ENCODE measurements at places on chromosomes 6 and 20. TPM values are rescaled to one million over a fixed set of nuclear protein-coding genes. Genes with fewer than 3 reads are reported as not detected.
A peak's percentile ranks its signal among the peaks of the same experiment; 100 is the strongest.

The LY6G6C gene
- total RNA-seq = not detected

The PLCB1 gene
- 14.4 TPM for total RNA-seq

The PNPLA1 gene
- total RNA-seq = not detected

The STMND1 gene
- total RNA-seq = not detected

The OXT gene
- total RNA-seq = not detected

The OR2B3 gene
- not detected for total RNA-seq

DNA sequence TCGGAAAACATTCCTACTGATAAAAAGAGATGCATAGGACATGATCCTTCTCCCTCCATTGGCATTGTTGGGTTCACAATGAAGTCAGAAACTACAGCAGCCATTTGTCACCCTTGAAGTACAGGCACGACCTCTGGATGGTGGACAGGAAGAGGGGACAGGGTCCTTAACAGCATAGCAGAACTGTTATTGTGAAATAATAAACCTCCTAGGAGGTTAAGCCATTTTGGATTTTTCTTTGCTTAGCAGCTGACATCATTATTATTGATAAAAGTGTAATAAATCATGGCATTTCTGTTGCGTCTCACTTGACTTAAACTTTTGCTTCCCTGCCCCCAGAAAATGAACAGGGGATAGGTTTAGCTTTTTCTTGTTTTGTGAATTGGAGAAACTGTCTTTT, 134.3 kb upstream of the SASH1 start:
- DNase-seq = no peak
- H3K4me3 ChIP-seq = no peak overlapping the region
- H3K27ac ChIP-seq = no peak overlapping the region
- H3K4me1 ChIP-seq = no peaks in the 10 kb centered on the region
- H3K36me3 ChIP-seq = no peaks in the 10 kb centered on the region
- no peaks in the 10 kb centered on the region for H3K27me3 ChIP-seq

DNA sequence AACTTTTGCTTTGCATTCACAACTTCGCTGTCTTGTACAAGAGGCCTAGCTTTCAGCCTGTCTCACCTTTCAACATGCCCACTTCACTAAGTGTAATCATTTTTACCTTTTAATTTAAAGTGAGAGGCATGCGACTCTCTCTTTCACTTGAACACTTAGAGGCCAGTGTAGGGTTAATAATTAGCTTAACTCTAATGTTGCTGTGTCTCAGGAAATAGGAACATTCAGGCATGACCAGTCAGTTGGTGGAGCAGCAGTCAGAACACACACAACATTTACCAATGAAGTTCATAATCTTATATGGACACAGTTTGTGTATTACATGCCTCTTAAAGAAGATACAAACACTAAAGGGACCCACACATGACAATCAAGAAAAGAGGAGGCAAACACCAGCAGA, 47.6 kb downstream of the HTR1B start:
- no peaks in the 10 kb centered on the region for H3K36me3 ChIP-seq
- H3K4me1 ChIP-seq = no peaks in the 10 kb centered on the region
- no peak overlapping the region for H3K27ac ChIP-seq
- H3K27me3 ChIP-seq = no peaks in the 10 kb centered on the region

GRCh38 chr6:69884231-69884630, 17.9 kb downstream of the COL19A1 start:
- DNase-seq = no peak
- H3K27ac ChIP-seq = no peak overlapping the region
- H3K27me3 ChIP-seq = peaks cover 5% of the 10 kb centered on the region

DNA sequence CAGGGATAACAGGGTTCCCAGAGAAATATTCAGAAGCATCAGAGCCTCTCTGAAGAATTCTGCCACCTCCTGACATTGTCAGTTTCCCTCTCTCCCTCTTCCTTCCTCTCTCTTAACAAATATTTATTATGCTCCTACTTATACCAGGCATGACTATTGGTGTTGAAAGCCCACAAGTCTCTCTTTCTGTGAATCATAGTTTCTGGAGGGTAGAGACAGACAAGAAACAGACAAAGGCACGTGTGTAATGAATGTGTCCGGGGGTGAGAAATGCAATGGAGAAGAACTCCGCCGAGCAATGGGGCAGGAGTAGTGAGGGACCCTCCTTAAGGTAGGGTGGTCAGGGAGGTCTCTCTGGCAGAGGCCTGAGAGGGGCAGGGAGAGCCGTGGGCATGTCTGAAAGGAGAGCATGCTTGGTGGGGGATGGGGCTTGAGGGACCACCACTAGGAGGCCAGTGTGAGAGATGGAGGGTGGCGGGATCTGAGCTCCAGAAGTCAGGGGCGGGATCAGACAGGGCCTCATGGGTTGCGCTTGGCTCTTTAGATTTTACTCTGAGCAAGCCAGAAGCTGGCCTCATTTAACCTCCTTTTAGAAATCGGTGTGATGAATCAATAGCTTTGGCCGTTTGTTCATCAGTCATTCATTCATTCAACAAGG, 57.3 kb downstream of the EYA2 start:
- peak; percentile 76 for DNase-seq
- H3K4me3 ChIP-seq = no peak overlapping the region
- no peaks in the 10 kb centered on the region for H3K36me3 ChIP-seq
- H3K27ac ChIP-seq = peak overlapping the region; percentile 56

GRCh38 chr20:13199279-13199678, 21.8 kb upstream of the ISM1 start:
- no peak overlapping the region for H3K4me3 ChIP-seq
- DNase-seq = no peak
- no peak overlapping the region for H3K27ac ChIP-seq
- H3K4me1 ChIP-seq = no peaks in the 10 kb centered on the region

- no peak overlapping the region for H3K27ac ChIP-seq
- H3K4me3 ChIP-seq = no peak overlapping the region
- H3K4me1 ChIP-seq = no peaks in the 10 kb centered on the region
- H3K36me3 ChIP-seq = no peaks in the 10 kb centered on the region
Measured at GRCh38 chr20:46324960-46325703, 16.8 kb upstream of the CDH22 start.

- H3K36me3 ChIP-seq = no peaks in the 10 kb centered on the region
- no peak for DNase-seq
- H3K4me1 ChIP-seq = peaks cover 8% of the 10 kb centered on the region
- no peak overlapping the region for H3K27ac ChIP-seq
- no peak overlapping the region for H3K4me3 ChIP-seq
Measured at GRCh38 chr20:14385176-14385740, 47.8 kb upstream of the FLRT3 start.

GRCh38 chr6:157410045-157410444, 29.1 kb downstream of the ZDHHC14 start:
- H3K36me3 ChIP-seq = no peaks in the 10 kb centered on the region
- no peak for DNase-seq
- no peak overlapping the region for H3K4me3 ChIP-seq

GRCh38 chr20:39311851-39312506, 349.8 kb downstream of the DHX35 start:
- no peaks in the 10 kb centered on the region for H3K27me3 ChIP-seq
- no peak for DNase-seq
- H3K4me1 ChIP-seq = no peaks in the 10 kb centered on the region
- no peaks in the 10 kb centered on the region for H3K36me3 ChIP-seq

Data from GM23248 (cell line).